ENCODE measurements at places on chromosomes 1 and 21.

- DNase-seq: no peak
Measured at GRCh38 chr1:198234520-198235251, 77.9 kb downstream of the NEK7 start.

DNA sequence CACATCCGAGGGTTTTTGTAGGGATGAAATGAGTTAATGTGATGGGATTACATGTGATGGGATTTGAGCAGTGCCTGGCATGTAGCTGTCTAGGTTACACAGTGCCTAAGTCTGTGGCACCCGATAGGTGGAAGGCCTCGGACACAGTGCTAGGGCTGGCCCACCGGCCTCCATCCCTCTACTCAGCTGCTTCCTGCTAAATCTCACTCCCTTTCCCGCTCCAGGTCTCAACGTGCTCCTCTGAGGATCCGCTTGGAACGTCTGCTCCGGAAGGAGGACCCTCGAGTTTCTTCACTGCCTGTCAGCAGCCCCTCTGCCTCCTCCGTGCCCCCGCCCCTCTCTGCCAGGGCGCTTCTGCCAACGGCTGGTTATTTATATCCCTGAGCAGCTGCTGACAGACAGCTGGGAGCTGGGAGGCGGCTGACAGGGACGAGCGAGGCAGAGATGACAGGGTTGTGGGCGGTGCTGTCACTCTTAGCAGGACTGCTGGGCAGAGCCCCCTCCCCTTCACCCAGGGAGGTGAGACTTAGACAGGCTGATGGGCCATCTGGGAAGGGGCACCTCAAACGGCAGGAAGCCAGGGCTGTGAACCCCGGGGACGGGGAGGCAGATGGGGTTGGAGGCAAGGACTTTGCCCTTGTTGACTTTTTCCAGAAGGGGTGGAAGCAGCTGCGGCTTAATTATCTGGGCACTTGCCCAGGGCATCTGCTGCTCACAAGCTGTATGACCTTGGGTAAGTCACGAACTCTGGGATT is 26.6 kb upstream of the LRRN2 start:
- DNase-seq: no peak

DNA sequence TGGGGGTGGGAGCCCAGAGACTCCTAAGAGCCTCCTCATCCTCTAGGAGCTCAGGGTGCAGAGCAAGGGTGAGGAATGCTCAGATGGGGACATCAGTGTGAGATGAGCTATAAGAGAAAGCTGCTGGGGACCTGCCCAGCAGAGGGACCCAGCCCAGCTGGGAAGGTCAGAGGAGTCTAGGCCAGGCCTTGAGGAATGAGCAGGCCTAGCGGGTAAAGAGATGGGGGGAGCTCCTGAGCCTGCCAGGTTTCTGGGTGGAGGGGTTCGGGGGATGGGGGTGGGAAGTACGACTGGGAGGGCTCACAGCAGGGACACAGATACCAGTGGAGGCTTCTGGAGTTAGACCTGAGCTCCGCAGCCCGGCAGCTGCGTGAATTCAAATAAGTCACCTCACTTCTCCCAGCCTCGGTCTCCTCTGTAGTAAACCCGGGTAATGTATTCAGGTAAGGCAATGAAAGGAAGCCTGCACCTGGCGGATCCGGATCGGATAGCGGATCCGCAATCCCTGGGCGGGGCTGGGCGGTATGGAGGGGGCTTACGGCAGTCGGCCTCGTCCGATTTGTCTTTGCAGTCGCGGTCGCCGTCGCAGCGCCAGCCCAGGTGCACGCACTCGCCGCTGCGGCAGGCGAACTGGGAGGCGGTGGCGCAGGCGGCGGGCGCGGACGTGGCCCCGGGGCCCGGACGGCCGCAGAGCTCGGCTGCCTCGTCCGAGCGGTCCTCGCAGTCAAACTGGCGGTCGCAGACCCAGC is 38.0 kb upstream of the MAGOH start:
- DNase-seq: no peak

- DNase-seq: peak; percentile 23
Measured at GRCh38 chr21:36104317-36105300, 30.3 kb upstream of the CBR3 start.

DNA sequence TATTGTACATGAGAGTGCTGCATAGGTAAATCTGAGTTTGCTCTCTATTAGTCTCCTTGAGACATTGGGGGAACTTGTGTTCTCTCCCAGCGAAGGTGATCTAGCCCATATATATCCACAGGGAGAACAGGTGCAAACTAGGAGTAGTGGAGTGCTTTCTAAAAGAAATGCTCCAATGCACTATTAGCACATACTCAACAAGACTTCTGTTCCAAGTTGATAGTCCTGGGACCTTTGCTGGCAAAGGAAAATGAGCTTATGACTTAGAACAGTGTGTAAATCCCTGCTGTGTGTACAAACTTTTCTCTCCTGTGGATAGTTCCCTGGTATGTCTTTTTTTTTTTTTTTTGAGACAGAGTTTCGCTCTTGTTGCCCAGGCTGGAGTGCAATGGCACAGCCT is 25.5 kb downstream of the CFAP126 start:
- DNase-seq: no peak

Data from stimulated activated CD8-positive, alpha-beta memory T cell treated with anti-CD3 and anti-CD28 coated beads, Interleukin-7, amount 100 ng/mL, for 48 hours (primary cell).